Activated T-cell treated with anti-CD3 and anti-CD28 coated beads, Interleukin-2, amount 50 U/mL, for 24 hours (primary cell): ENCODE measurements at places on chromosomes 12 and 14.

- no peak for DNase-seq
These were observed 41.8 kb upstream of the AEBP2 start for GRCh38 chr12:19397534-19397933.

- DNase-seq = no peak
These were observed 7.4 kb downstream of the INHBC start for GRCh38 chr12:57441846-57442427.

DNA sequence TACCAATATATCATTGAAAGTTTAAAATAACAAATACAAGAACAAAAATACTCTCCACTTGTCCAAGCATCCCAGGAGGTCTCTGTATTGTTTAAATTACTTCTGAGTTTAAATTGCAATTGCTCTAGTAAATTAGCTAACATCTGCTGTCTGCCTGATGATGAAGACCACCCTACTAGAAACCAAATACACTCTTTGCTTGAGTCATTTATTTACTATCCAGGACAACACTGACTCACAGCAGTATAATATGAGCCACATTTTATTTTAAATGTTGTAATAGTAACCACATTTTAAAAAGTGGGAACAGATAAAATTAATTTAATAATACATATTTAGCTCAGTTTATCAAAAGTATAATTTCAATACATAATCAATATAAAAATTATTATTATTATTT lies 62.9 kb upstream of the EEA1 start:
- no peak for DNase-seq

- DNase-seq = no peak
These were observed 11.0 kb downstream of the PAPLN start for GRCh38 chr14:73248108-73248868.

DNA sequence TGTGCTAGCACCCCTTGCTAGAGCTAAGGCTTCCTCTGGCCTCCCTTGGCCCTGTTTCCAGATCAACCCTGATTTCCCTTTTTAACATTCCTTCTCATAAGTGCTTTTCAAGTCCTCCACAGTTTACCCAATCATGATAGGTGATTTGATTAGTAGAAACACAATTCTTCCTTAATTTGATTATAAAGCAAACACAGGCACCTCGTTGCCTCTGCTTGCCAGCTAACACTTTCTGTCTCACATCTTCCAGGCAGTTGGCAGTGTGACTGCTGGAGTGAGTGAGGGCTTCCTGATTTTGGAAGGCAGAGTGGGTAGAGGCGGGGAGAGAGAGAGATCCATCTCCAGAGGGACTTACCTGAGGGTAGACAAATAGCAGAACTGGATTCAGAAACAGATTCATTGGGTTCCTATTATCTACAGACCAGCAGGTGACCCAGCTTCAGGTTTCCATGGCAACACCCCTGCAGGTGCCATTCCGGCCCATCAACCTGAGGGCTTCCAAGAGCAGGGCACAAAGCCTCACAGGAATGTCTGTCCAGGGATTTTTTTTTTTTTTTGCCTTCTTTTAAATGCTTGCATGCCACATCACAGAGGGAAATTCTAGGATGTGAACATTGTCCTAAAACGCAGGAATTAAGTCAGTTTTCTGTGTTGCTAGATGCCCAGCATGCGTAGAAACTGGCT lies 77.7 kb downstream of the PLXNC1 start:
- DNase-seq = no peak

- DNase-seq = peak; percentile 80
These were observed 9.4 kb downstream of the LHX5 start for GRCh38 chr12:113462117-113462774.

DNA sequence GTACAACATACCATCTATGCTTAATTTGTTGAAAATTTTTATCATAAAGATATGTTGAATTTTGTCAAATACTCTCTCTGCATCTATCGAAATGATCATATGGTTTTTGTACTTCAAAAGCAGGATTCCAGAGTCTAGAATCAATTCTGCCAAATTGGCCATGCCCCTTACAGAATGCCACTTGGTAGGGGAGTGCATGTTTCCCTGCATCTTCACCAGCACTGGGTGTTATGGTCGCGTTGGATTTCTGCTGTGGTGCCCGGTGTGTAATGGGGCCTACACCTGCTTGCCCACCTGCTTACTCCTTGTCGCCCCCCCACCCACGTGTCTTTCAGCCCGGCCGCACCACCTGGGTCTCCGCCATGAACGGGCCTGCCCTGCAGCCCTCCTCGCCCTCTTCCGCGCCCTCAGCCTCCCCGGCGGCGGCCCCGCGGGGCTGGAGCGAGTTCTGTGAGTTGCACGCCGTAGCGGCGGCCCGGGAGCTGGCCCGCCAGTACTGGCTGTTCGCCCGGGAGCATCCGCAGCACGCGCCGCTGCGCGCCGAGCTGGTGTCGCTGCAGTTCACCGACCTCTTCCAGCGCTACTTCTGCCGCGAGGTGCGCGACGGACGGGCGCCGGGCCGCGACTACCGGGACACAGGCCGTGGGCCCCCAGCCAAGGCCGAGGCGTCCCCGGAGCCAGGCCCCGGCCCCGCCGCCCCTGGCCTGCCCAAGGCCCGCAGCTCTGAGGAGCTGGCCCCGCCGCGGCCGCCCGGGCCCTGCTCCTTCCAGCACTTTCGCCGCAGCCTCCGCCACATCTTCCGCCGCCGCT lies 12.3 kb downstream of the SH2B3 start:
- no peak for DNase-seq

- DNase-seq = no peak
These were observed 48.3 kb downstream of the SCN8A start for GRCh38 chr12:51639361-51639760.

- no peak for DNase-seq
These were observed 25.3 kb downstream of the GPRC5D start for GRCh38 chr12:12926571-12927071.

- no peak for DNase-seq
These were observed 15.3 kb upstream of the NRXN3 start for GRCh38 chr14:78154827-78155226.

- no peak for DNase-seq
These were observed 153.9 kb downstream of the PRKCH start for GRCh38 chr14:61475316-61475715.

DNA sequence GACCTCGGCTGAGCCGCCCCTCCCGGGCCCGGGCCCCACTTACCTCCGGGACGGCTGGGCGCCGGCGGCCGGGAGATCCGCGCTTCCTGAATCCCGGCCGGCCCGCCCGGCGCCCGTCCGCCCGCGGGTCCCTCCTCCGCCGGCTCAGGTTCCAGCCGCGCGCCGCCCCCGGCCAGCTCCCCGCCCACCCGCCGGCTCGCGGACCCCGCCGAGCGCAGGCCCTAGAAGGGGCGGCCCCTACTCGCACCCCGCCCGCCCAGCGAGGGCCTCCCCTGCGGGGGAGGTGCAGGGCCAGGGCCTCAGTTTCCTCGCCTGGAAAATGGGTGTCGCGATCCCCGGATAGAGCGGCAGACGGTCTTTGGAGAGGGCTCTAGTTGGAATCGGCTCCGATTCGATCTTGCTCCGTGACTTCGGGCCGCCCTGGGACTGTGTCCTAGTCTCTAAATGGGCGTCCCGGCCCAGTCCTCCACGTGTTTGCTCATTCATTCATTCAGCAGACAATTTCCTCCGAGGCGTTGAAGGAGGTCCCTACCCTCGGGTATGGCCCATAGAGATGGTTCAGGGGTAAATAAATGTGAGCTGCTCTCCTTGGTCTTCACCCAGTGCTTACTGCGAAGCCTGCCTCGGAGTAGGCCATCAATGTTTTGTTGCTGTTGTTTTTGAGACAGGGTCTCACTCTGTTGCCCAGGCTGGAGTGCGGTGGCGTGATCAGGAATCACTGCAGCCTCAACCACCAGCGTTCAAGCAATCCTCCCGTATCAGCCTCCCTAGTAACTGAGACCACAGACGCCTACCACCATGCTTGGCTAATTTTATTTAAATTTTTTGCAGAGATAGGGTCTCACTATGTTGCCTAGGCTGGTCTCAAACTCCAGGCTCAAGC lies at the start of gene TRPV4:
Gene TRPV4 (minus strand): TSS at position 92 of the 883 bp plus-strand sequence. CDS start 18,602 bp downstream, outside the sequence.
- no peak for DNase-seq

DNA sequence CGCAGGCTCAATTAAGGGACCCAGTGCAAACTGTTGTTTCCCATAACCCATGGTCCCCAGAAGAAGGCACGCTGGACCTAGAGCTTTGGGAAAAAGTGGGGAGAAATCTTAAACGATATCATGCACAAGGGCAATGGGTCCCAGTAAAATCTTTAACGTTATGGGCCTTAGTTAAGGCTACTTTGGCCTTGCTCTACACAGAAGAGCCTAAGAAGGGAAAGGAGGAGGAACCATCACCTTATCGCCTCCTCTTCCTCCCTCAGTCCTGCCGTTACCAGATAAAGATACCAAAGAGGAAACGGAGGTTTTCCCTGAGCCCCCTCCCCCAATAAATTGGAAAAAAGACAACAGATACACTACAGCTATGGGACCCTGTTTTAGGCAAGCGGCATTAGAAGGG lies 116.9 kb downstream of the PPHLN1 start:
- DNase-seq = no peak

GRCh38 chr12:62632411-62632918 lies 165.8 kb downstream of the MON2 start:
- DNase-seq = peak; percentile 42
